ENCODE measurements at places on chromosomes 5 and 9. TPM values are rescaled to one million over a fixed set of nuclear protein-coding genes. Genes with fewer than 3 reads are reported as not detected.

The PITX1 gene
- total RNA-seq: 0.25 TPM

The LHX3 gene
- total RNA-seq: not detected

DNA sequence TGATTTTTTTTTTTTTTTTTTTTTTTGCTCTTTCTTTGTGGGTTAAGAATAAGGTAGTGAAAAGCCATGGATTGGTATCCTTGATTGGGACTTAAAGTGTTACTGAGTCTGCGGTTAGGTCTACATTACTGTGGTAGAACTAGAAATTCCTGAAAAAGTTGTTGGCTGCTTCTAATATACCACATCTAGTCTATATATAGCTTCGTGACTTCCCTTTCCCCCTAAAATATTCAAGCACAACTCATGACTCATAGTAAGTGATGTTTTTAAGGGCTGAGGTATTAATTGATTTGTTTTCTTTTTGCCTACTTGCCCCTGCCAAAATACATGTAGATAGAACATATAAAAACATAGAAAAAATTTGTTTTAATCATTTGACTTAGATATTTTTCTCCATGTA lies 247.6 kb downstream of the TMEM232 start:
- DNase-seq: no peak

DNA sequence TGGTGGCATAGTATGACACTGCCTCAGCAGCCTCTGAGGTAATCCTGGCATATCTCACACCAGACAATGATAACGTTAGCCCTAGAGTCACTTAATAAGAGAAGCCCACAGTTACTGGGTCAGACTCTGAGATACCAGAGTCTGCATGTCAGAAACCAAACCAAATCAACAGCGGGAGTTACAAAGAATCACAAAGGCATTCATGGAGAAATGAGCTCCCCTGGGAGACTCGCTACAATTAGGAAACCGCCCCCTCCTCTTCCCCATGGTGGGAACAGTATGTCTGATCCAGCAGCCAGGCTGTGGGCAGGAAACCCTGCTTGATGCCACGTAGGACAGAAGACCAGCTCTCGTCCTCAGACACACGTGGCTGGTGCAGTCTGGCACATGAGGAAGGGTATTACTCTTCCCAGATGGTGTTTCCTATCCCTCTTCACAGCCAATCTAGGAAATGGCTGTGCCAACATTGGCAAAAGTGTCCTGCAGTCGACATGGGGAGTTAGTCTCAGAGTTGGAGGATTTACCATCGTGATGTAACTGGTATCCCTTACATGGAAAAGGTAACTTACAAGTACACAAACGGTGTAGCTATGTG lies 485.4 kb downstream of the ZNF608 start:
- DNase-seq: no peak

- no peak for DNase-seq
Measured at GRCh38 chr9:123165813-123166212, 102.6 kb downstream of the STRBP start.

GRCh38 chr5:59034498-59035186 lies 451.8 kb downstream of the RAB3C start:
- peak; percentile 38 for DNase-seq

The TNC gene
- total RNA-seq: 0.12 TPM

DNA sequence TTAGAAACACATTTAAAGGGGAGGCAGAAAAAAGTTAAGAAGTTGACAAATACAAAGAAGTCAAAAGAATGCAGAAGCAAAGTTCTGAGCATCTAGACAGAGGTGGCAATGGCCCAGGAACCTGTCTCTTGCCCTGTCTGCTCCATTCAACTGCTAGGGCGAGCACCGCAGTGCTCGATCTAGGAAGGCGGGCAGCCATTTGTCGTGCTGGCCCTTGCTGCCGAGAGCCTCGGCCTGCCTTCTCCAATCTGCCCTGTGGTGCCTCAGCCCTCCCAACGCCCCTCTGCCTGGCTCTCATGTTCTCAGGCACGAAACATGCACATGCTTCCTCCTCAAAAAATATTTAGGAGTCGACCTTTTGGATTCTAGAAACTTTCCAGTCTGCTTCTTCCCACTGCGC lies 42.2 kb downstream of the DDX31 start:
- no peak for DNase-seq

- DNase-seq: no peak
Measured at GRCh38 chr9:18343784-18344183, 130.2 kb upstream of the ADAMTSL1 start.

The IL5 gene
- total RNA-seq: not detected

- peak; percentile 7 for DNase-seq
Measured at GRCh38 chr9:112945620-112946208, 55.0 kb upstream of the SLC46A2 start.

The NR4A3 gene
- total RNA-seq: 4.2 TPM

- DNase-seq: peak; percentile 58
Measured at GRCh38 chr9:37528652-37529471, 43.1 kb downstream of the POLR1E start.

The NAIF1 gene
- total RNA-seq: 12.3 TPM

- DNase-seq: no peak
Measured at GRCh38 chr9:136690806-136691261, 3.6 kb upstream of the AGPAT2 start.

GRCh38 chr5:139524446-139524845 lies 36.7 kb upstream of the UBE2D2 start:
- no peak for DNase-seq

The STKLD1 gene
- 0.35 TPM for total RNA-seq

DNA sequence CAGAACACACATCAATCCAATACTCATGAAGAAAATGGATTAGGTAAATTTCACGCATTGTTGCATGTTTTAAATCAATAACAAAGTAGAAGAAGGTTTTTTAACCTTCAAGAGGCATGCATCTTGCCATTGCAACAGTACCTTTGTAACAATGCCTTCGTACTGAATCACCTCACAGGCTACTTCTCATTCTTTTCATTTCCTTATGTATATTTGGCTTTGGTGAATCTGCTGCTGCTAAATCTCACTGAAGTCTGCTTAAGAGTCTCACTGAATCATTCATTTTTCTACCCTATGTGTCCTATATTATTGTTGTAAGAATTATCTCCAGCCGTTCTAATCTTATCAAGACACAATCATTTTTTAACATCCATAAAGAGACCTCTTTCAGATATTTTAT lies 152.5 kb downstream of the CDH10 start:
- DNase-seq: no peak

The TMEM215 gene
- total RNA-seq: not detected

DNA sequence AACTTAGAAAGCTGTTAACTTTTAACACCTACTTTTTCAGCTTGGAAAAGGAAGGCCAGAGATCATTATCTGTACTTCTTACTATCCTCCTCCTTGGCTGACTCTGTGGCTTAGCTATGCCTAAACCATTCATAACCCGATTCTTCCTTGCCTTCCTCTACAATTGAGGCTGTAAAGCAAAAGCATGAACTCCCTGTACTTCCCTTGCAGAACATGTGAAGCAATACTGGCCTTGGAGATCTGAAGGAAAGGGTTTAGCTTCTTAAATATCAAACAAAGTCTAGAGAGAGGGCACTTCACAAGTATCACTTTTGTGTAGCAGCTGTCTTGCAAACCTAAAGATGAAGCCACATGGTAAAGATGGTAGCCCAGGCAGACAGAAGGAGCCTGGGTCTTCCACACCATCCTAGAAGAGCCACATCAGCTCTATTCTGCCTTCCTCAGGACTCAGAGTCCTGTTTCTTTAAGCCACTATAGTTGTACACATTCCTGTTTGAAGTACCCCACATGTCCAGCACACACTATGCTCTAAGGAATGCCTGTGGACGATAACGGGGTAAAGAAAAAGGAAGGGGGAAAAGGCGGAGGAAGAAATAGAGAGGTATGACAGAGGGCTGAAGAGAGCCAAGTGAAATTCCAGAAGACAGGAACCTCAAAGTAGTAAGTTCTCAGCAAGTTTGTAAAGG lies 169.2 kb downstream of the SLIT3 start:
- DNase-seq: no peak

The CTNND2 gene
- total RNA-seq: not detected

DNA sequence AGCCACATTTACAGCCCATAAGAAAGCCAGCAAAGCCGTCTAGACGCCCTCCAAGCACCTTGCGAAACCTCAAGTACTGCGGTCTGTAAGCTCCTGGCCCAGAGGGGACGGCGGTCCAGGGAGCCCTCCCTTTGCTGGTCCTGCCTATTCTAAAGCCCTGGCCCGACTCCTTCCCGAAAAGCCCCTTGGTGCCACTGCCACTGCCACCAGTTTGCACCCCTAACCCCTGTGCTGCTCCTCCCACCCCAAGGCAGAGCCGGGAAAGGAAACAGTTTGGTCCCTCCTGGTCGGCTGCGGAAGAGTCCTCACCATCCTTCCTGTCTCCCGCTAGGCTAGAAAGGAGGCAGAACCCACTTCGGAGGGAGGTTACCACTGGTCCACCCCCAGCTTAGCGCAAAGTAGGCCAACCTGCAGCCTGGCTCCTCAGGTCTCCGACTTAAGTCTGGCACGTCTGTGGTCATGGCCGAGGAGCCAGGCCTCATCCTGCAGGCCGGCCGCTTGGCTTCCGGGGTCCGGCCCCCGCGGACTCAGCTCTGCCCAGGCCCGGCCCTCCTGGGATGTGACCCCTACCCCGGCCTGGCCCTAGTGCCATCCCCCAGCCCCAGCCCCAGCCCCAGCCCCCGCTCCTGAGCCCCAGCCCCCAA lies 916 bp downstream of the TOR1A start:
- DNase-seq: peak; percentile 54

GRCh38 chr9:110048976-110049698 lies 158.8 kb downstream of the C9orf152 start:
- DNase-seq: peak; percentile 31
